ENCODE measurements at places on chromosomes 4 and X.

GRCh38 chrX:38233891-38234667 lies 13.4 kb upstream of the SRPX start:
- no peak for DNase-seq

- no peak for DNase-seq
Measured at GRCh38 chr4:183146478-183146877, 47.4 kb downstream of the WWC2 start.

DNA sequence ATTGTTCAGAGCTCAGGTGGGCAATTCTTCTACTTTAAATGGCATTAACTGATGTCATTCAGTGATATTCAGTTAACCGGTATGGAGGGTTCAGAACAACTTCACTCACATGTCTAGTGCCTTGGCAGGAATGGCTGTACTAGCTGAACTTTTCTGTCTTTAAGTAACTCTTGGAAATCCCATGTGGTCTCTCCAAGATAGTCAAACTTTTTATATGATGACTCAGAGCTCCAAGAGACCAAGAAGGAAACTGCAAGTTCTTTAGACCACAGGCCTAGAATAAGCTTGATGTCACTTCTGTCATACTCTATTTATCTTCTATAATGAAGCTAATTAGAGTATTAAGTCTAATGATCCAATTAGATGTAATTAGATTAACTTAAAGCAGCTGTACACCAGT lies 24.9 kb downstream of the LHFPL1 start:
- no peak for DNase-seq

DNA sequence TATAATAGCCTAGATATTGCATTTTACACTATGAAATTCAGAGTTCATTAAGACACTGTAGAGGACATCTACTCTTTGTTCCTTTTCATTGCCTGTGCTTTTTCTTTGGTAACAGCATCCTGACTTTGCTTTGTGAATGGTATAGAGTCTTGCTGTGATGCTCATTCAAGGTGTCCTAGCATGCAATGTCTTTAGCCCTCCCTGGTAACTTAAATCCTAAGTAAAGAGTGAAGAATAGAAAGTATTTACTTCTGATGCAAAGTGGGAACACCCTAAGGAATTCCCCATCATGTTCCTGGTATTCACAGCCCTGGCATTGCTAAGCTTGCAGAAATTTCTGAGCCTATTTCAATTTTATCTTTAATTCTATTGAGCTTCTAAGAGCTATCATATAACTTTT lies 400.1 kb downstream of the FAT4 start:
- DNase-seq = no peak

DNA sequence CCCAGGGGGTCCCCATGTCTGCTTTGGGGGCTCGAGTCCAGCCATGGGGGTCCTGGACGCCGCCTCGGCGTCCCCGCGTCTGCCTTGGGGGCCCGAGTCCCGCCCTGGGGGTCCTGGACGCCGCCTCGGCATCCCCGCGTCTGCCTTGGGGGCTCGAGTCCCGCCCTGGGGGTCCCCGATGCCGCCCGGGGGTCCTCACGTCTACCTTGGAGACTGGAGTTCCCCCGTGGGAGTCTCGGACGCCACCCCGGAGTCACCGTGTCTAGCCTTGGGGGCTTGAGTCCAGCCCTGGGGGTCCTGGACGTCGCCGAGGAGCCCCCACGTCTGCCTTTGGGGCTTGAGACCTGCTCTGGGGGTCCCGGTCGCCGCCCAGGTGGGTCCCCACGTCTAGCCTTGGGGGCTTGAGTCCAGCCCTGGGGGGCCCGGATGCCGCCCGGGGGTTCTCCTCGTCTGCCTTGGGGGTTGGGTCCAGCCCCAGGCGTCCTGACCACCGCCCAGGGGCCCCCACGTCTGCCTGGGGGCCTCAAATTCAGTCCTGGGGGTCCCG lies 1.1 kb upstream of the GTPBP6 start:
- DNase-seq = no peak

- DNase-seq = no peak
Measured at GRCh38 chr4:158020176-158020575, 152.6 kb downstream of the GASK1B start.

DNA sequence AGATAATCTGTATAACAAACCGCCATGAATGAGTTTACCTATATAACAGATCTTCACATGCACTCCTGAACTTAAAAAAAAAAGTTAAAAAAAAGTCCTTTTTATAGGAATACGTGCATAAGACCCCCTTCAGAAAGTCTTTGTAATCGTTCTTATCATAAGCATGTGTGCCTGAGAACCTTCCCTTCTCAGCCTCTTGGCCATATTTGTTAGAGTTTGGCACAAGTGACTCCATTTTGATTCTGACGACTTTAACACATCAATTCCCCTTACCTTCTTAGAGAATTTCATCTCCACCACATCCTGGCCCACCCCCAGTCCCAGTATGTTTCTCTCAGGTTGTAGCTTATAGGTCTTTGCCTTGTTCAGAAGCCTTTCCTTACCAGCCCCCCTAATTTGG lies 16.0 kb upstream of the ANXA5 start:
- DNase-seq = no peak

DNA sequence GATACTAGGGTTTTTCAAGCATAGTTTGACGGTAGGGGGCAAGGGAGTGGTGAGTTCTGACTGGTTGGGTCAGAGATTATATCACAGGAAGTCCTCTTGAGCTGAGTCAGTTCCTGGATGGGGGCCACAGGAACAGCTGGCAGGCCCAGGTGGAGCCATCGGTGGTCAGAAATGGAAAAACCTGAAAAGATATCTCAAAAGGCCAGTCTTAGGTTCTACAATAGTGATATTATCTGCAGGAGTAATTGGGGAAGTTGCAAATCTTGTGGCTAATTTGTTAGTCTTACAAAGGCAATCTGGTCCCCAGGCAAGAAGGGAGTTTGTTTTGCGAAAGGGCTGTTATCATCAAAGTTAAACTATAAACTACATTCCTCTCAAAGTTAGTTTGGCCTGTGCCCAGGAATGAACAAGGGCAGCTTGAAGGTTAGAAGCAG lies 159.3 kb downstream of the PTCHD1 start:
- DNase-seq = no peak

DNA sequence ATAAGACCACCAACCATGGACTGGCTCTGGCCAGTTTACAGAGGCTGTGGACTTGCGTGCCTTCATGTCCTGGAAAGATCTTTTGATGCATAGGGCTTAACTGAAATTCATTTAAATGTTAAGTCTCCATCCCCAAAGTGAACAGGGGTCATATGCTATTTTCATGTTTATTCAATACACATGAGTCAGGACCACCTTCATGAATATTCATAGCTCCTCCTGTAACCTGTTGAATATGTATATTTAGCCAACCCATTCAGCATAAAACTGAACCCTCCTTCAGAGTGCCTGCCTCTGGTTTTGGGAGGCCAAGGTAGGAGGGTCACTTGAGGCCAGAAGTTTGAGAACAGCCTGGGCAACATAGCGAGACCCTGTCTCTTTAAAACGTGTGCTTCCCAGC lies 7.1 kb downstream of the CTPS2 start:
- no peak for DNase-seq

GRCh38 chr4:20474119-20474518 lies 222.4 kb downstream of the SLIT2 start:
- DNase-seq = no peak

GRCh38 chr4:112747036-112747435 lies 110.1 kb downstream of the LARP7 start:
- DNase-seq = no peak

DNA sequence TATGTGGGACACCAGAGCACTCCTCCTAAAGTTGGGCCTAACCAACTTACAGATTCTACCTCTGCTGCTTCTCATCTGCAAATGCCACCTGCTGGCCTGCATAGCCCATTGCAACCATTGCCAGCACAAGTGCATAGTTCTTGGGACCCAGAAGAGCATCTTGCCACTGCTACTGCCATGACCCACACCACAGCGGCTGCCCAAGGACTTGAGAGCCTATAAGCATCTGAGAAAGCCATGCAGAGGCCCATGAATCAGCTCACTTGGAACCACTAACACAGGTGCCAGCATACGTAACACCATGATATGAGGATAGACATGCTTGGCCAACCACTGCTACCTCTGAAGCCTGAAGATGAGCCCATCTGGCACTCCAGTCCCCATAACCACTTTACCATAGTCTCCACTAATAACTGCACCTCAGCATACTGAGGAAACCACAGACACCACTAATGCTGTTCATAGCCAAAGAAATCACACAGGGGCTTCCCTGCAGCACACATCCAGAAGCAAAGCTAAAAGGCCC lies 258.1 kb upstream of the AGTR2 start:
- no peak for DNase-seq

GRCh38 chr4:124685851-124686250 lies 26.7 kb downstream of the ANKRD50 start:
- no peak for DNase-seq

DNA sequence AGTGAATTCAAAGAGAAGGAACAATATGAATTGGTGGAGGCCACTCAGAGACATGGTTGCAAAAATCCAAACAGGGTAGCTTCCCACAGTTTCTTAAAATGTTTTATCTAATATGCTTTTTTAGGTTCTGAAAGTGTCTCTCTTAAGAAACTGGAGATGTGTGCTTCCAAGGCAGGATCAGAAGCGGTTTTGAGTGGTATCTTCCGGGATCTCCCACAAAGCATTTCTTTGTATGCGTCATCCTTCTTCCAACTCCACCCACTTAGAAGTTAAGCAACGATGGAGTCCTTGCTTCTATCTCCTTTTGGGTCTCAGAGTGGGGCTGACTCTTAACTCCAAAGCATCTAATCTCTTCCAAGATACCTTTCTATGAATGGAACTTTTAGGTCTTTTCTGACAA lies 196.7 kb downstream of the MID1 start:
- no peak for DNase-seq

GRCh38 chr4:7191546-7192251 lies 639 bp upstream of the SORCS2 start:
- DNase-seq = no peak

GRCh38 chr4:36288731-36289426 lies 7.5 kb downstream of the DTHD1 start:
- DNase-seq = no peak

DNA sequence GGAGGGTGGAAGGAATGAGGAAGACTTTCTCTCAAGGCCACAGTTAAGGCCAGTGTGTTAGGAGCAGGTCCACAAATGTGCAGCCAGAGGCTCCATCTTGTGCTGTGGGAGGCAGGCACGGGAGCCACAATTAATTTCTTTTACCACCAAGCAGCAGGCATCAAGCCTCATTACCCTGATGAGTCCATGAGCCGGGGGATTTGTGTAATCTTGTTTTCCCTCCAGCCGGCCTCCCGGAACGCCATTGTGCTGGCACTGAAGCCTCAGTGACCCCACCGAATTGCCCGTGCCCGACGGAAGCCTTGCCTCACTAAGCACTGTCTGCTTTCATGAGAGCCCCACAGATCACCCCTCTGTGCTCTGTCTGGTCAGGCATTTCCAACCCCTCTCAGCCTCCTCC lies 154.7 kb upstream of the STX18 start:
- DNase-seq = no peak

GRCh38 chrX:56783996-56784620 lies 55.1 kb downstream of the NBDY start:
- no peak for DNase-seq

DNA sequence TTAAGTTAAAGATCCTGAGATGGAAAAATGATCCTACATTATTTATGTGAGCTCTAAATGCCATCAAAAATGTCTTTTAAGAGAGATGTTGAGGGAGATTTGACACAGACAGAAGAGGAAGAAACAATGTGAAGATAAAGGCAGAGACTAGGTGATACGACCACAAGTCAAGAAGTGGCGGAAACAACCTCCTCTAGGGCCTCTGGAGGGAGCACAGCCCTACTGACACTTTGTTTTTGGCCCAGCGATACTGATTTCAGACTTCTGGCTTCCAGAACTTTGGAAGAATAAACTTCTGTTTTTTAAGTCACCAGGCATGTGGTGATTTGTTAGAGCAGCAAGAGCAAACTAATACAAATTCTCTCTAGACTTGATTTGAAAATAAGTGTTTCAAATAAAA lies 1216.1 kb downstream of the FSTL5 start:
- DNase-seq = no peak

DNA sequence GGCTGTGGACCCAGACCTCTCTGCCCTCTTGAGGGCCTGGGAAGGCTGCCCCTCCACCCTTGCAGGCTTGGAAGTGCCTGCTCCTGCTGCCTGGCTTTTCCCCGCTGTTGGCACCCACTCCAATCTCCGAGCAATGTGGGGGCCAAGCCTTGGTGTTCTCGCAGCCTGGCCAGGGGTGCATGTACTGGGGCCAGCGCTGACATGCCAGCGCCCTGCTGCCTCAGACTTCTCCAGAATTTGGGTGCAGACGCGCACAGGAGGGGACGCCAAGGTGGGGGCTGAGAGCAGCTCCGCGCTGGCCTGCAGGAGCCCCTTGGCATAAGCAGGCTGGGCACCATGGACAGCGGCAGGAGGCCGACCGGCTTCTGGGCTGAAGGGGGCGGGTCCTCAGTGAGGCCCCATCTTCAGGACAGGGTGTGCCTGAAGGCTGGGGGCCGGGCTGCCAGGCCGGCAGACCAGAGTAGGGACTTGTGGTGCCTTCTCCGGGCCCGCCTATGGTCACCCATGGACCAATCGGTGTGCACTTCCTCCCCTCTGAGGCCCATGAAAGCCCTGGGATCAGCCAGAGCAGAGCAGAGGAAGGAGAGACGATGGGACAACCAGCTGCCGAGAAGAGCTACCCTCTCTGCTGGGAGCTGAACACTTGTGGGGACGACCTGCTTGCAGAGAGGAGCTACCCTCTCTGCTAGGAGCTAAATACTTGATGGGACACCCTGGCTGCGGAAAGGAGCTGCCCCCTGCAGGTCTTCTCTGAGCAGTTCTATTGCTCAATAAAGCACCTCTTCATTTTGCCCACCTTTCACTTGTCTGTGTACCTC lies 118.3 kb downstream of the DNAAF6 start:
- DNase-seq = no peak

GRCh38 chr4:26196567-26196966 lies 124.2 kb upstream of the RBPJ start:
- no peak for DNase-seq

DNA sequence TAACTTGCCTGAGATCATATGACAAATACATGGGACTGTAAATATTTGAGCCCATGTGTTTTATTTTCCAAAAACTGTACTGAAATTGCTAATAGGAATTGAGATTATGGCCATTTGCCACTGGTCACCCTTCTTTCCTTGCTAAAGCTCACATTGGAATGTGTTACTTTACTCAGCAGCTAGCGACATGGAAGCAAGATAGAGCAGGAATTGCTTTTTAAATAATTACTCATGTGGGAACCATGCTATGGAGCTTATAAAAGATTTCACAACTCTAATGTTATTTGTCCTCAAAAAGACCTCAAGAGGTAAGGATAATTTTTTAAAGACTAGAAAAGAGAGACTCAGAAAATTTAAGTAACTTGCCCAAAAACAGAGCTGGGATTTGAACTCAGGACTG lies 48.8 kb upstream of the AFAP1 start:
- no peak for DNase-seq

- no peak for DNase-seq
Measured at GRCh38 chr4:152690706-152691651, 11.2 kb upstream of the TMEM154 start.

GRCh38 chr4:189304809-189305208 lies 635.9 kb upstream of the FRG1 start:
- no peak for DNase-seq

DNA sequence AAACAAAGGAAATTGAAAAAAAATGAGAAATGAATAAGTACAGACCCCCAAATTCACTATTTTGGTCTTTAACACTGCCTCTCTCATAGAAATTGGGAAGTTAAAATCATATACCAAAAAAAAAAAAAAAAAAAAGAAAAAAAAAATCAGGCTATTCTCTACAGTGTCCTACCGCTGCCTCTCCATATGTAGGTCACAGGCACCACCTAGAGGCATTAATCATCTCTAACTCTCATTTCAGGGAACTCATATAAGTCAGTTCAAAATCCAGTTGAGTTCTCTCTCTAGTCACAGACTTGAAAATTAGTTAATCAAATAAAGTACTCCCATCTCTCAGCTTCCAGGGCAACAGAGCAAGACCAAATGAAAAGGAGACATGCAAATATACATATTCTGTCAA lies 47.9 kb downstream of the COX18 start:
- no peak for DNase-seq
